ENCODE measurements at places on chromosomes 4 and X.
A peak's percentile ranks its signal among the peaks of the same experiment; 100 is the strongest.

DNA sequence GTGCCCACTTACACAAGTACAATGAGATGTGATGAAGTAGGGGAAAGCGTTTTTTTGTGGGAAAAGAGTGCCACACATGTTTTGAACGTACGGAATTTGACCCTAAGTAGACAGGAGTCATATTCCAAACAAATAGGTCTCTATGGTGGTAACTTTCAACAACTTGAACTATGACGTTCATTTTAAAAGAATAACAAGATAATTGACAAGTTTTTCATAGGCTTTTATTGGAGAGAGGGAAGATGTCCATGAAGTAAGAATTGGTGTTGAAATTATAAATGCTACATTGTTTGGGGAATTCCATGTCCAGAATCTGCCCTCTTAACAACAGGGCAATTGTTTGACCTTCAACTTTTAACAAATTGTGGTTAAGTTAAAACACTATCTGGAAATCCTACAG lies 126.5 kb downstream of the GASK1B start:
- DNase-seq, result no peak

- no peak for DNase-seq
Observed at GRCh38 chrX:113906168-113906567, 677.7 kb upstream of the HTR2C start.

- DNase-seq, result no peak
Observed at GRCh38 chr4:3689006-3689405, 77.2 kb upstream of the ADRA2C start.

DNA sequence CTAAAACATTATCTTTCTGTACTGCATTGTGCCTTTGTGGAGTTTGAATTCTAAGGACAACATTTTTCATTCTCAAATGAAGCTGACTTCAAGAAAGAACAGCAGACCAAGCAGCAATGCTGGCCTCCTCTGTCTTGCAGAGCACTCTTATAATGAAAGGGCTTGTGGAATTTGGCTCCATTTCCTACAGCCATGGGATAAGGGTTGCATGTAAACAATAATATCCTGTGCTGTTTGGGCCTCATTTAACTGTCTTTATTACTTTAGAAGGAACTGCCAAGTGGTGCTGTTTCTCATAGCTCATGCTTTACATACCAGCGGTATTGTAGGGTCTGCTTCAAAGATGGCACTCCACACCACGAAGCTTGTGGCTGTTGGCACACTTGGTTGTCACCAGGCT lies 111.4 kb upstream of the EOLA2 start:
- DNase-seq, result no peak

DNA sequence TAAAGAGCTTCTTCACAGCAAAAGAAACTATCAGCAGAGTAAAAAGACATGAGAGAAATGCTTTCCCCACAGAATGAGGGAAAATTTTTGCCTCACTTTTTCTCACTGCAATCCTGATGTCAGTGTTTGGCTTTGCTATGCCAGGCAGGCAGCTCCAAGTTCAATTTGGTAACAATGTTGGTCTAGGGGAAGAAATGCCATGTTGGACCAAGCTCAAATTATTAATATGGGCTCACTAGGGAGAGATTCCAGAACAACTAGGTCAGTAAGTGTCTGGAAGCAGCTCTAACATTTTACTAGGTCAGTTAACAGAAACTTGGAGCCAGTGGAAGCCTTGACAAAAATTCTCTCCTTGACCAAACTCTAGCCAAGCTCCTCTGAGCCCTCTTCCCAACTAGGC lies 95.4 kb downstream of the NAF1 start:
- no peak for DNase-seq

- no peak for DNase-seq
Observed at GRCh38 chr4:139299536-139299935, 1.8 kb upstream of the NAA15 start.

GRCh38 chr4:6107114-6107791 lies 89.0 kb upstream of the C4orf50 start:
- DNase-seq, result no peak

DNA sequence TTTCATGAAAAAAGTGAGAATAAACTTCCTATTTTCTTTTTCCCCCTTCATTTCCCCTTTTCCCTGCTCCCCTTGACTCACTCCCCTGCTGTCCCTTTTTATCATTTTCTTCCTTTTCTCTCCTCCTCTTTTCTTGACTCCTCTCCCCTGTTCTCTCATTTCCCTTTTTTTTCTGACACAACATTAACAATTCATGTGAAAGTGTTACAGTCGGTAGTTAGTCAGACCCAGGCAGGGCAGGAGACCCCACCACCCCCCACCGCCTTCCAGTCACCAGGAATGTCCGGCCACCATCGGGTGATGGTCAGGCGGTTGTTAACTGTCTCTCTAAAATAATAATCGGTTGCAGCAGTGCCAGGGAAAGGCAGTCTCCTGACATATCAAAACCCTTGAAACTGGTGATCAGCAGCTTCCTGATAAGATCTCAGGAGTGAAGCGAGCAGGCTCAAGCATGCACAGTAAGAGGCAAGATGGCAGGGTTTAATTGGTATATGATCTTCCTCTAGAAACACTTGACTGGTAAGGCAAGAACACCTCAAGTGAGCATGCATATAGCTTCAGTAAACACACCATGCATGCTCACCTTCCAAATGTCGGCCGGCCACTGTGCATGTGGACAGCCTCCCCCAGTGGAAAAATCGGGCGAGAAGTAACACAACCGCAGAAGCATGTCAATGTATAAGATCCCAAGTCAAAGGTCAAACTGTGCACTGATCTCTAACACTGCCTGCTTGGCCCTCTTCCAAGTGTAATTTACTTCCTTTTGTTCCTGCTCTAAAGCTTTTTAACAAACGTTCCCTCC lies 191.4 kb downstream of the NDST4 start:
- no peak for DNase-seq

DNA sequence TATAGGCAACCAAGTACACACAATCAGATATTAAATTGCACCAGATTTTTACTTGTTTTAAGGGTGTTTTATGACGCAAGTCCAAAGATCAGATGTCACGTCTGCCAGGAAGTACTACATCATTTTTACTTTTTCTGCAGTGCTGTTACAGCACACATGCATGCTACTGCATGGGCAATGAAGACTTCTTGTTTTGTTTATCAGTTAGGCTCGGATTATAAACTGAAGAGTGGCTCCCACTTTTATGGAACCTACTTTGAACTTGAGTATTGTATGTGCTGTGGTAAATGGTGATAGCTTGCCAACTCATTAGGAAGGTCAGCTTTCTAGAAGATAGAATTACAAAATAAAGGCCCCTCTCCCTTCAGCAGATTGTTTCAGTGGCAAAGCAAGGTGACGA lies 131.6 kb downstream of the CEP135 start:
- DNase-seq, result no peak

DNA sequence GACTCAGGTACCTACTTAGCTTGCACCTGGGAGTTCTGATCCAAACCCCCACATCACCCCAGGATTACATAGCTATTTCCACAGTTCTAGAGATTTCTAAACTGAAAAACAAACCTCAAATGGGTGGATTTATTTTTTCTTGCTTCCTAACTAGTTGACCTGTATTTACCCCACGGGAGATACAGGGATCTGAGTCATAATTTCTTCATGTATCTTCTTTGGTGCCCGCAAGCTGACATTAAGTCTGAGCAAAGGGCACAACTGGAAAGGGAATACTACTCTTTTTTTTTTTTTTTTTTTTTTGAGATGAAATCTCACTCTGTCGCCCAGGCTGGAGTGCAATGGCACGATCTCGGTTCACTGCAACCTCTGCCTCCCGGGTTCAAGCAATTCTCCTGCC lies 10.0 kb upstream of the ELOVL6 start:
- DNase-seq, result no peak

- DNase-seq, result no peak
Observed at GRCh38 chr4:115323106-115323707, 209.8 kb upstream of the NDST4 start.

GRCh38 chr4:56995525-56995924 lies 16.8 kb downstream of the POLR2B start:
- no peak for DNase-seq

DNA sequence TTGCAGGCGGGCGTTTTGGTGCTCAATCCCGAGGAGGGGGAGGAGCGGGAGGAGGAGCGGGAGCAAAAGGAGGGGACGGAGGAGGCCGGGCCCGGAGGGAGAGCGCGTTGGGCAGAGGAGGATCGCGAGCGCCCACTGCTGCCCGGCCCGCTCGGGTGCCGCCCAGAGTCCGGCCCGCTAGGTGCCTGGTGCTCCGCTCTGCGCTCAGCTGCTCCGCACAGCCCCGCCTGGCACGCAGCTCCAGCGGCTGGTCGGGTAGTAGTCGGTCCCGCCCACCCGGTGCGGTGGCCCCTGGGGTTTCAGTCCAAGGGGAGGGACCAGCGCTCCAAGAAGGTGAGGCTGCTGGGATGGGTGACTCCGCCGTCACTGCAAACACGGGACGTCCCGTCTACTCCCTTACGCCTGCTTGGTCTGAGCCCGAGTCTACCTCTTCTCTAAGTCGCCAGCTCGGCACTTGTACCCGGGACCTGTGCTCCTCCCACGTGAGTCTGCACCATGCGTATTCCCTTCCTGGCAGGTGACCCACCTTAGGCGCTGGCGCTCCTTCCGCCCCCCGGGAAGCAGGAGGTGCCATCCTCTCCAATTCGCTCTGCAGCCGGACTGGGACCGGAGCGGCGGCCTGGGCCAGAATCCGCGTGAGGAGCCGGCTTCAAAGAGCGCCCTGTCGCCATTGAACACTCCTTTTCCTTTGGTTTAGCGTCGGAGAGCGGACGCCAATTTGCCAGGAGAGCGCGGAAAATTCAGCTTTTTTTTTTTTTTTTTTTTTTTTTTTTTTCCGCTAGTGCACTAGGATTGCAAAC lies 405 bp upstream of the HS3ST1 start:
- DNase-seq, result peak; percentile 13

DNA sequence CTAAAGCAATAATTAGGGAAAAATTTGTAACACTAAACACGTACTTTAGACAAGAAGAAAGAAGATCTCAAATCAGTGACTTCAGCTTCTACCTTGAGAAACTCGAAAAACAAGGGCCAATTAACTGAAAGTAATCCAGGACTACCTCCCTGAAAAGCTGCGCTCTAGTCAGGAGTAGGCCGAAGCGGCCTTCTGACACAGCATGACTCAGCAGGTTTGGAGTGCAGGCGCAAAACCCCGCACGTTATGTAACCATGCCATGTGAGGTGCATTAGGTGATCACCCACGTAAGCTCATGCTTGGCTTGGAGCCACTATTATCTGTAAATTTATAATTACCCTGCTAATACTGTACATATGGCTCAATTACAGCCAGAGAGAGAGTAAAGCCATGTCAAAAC lies 52.8 kb upstream of the CCDC149 start:
- no peak for DNase-seq

DNA sequence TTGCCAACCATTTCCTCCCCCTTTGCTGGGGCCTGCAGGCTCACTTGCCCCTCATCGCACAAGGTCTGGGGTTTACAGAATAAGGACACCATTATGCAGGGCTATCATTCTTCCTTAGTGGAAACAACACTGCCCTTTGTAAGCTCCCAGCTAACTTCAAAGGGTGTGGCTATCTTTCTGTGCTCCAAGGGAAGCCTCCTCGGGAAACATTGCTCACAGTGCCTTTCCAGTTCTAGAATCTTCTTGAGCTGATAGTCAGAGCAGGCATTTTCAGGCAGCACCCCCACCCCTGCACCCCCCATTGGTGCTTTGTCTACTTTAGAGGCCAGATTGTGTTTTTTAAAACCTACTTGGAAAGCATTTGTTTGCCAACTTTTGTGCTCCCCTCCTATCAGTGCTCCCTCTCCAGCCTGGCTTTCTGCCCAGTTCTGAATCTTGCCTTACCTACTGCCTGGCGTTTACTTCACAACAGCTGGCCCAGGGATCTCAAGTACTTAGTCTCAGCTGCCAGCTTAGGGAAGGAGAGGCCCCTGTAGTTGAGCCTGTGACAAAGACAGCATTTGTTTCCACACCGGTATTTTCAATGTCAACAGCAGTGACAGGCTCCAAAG lies 53.5 kb downstream of the PLAC1 start:
- DNase-seq, result no peak

- DNase-seq, result no peak
Observed at GRCh38 chr4:141739636-141740035, 103.3 kb downstream of the IL15 start.

- DNase-seq, result no peak
Observed at GRCh38 chr4:149443537-149443936, 372.1 kb downstream of the IQCM start.

DNA sequence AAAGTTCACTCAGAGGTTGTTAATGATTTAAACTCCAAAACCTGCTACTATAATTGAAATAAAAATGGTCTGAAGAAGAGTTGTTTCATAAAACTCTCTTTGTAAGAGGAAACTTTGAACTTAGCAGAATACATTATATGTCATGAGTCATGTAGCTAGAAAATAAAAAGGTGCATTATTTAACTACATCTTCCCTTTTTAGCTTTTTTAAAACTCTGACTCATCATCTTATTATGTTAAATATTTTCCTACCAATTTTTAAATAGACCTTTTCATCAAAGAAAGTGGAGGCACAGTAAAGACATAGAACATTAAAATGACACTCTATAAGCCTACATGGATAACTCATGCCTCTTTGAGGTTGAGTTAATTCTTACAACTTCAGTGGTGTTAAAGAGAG lies 1.2 kb upstream of the ZNF827 start:
- no peak for DNase-seq

- no peak for DNase-seq
Observed at GRCh38 chr4:111228874-111229273, 606.0 kb upstream of the PITX2 start.

- no peak for DNase-seq
Observed at GRCh38 chr4:173214231-173214630, 45.6 kb downstream of the GALNT7 start.

DNA sequence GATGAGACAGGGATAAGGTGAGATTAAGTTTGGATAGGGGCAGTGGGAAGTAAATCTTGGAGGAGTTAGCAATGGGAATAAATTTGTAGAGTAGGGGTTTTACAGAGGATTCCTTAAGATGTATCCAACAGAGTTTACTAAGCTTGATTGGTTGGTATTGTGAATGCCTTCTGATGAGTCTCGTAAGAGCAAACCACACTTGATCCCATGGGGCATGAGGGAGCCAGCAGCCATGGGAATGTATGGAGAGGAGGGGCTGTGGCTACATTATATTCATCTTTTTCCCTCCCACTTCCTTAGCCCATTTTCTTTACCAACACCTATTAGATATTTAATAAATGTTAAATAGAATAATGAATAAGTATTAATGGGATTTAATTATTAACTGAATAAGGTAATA lies 126.6 kb upstream of the NDST3 start:
- no peak for DNase-seq

Data from stimulated activated CD4-positive, alpha-beta T cell treated with anti-CD3 and anti-CD28 coated beads, Interleukin-4, amount 100 ng/mL, for 4 hours (primary cell).